Stimulated activated CD4-positive, alpha-beta T cell treated with anti-CD3 and anti-CD28 coated beads, Interleukin-4, amount 100 ng/mL, for 1 hour (primary cell): ENCODE measurements at places on chromosomes 5 and 9.

- no peak for DNase-seq
These were observed 48.9 kb upstream of the CACNA1B start for GRCh38 chr9:137828527-137829259.

DNA sequence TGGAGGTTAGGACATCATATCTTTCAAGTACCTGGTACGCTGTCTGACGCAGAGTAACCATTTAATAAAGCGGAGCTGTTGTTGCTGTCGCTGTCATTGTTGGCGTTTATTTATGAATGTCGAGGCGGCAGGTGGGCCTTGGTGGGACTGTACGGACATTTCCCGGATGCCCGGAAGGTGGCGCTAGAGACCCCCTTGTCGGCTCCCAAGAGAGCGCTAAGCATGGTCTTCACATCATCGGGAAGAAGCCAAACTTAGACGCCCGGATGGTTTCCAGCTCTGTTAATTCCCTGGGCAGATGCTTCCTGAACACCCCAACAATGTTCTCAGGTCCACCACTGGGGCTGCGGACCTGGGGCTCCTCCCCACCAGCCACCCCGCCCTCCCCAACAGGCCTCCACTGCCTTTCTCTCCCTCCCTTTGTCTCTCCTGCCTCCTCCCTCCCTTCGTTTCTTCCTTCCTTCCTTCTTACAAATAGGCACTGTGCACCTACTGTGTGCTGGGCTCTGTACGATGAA, 54.1 kb downstream of the DUSP1 start:
- peak; percentile 82 for DNase-seq

DNA sequence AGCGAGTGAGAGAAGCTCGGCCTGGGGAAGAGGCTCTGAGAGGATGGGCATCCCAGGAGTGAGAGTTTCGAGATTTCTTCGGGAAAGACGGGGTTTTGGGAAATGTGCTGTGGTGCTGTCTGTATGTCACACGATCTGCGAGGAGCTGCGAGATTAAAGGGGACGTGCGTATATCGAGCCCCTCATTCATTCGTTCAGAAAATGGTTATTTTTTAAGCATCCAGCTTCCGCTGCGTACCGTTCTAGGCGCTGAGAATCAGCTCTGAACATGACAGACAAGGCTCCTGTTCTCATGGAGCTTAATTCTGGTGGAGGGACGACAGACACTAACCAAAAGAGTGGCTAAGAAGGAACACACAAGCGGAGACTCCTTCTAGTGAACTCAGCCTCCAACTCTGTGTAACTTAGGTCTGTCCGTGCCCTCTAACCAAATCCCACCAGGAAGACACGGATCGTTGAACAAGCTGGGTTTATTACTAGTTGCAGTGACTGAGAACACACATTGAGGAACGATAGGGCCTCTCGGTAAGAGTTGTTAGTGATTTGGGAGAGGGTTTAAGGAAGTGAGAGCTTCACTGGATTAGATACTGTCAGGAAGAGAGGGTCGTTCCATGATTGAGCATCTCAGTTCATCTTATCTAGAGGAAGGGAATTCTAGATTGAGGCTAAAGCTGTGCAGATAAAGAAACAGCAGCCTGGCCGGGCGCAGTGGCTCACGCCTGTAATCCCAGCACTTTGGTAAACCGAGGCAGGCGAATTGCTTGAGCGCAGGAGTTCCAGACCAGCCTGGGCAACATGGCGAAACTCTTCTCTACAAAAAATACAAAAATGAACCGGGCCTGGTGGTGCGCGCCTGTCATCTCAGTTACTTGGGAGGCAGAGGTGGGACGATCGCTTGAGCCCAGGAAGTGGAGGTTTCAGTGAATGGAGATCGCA, 1.0 kb upstream of the FBXW11 start:
- no peak for DNase-seq

DNA sequence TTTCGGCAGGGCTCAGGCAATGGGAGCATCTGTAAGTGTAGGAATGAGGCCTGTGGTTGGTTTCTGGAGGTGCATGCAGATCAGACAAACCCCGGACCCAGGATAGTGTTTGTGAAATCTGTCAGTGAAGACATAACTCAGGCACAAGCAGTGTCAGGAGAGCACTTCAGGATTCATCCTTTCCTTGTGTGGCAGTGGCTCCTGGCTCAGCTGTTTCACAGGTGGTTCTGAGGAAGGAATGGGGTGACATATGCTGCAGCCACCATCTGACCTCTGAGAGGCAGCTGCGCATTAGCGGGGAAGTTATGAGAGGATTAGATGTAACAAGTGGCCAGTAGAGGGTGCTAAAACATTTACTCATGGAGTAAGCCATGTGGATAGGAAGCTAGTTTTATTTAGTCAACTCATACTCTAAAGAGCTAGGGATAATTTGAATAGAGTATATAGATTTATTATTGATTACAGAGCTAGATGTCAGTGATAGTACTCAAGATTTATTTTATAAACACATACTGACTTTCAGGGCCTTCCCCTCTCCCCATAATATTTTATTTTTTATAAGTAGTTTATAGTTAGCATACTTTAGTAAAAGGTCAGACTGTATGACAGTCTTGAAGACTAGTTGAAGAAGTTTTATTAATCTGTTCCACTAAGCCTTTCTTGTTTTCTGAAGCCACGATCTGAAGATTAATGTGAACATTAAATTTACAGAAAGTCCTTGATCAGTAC, 28.4 kb downstream of the NNT start:
- DNase-seq: no peak

DNA sequence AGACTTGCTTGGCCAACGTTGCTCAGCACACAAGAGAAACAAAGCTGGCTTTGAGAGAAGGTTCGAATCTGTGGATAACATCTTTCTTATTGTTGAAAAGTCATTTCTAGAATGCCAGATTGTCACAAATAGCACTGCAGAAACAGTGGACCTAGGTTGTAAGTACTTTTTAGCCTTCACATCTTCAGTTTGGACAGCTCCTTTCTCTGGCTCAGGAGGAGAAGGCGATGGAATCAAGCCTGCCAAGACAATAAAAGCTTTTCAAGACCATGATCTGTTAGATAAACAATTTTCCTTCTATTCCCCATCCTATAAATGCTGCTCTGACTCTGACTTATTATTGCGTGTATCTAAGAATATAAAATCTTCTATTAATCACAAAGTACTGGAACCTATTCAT, 615.2 kb upstream of the SEMA6A start:
- no peak for DNase-seq

DNA sequence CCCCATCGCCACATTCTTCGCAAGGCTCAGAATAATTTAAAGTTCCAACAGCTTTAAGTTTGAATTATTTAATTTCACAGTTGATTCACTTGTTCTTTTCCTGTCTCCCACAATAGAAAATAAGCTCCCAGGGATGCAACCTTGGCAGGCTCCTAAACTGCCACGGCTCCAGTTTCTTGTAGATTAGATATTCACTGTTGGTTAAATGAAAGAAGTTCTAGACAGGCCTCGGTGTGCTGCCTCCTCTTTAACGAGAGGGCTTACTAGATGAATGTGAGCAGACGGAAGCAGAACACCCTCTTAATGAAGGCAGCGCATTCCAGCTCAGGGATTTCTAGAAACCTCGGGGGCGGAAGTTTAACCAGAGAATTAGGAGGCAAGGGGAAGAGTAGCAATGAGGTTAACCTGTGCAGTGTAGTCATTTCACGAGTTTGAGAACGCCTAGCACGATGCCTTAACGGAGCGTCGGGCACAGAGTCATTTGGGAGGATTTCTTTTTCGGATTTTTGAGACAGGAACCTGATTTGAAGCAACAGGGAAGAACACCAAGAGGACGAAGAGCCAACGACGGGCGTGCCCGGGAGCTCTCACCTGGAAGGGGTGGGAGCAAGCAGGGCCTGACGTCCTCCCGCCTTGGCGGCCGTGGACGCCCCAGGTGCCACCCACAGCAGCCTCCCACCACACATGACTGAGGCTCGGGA, 637 bp upstream of the SMC5 start:
- no peak for DNase-seq

- no peak for DNase-seq
These were observed 14.0 kb upstream of the GSN start for GRCh38 chr9:121253821-121254501.

DNA sequence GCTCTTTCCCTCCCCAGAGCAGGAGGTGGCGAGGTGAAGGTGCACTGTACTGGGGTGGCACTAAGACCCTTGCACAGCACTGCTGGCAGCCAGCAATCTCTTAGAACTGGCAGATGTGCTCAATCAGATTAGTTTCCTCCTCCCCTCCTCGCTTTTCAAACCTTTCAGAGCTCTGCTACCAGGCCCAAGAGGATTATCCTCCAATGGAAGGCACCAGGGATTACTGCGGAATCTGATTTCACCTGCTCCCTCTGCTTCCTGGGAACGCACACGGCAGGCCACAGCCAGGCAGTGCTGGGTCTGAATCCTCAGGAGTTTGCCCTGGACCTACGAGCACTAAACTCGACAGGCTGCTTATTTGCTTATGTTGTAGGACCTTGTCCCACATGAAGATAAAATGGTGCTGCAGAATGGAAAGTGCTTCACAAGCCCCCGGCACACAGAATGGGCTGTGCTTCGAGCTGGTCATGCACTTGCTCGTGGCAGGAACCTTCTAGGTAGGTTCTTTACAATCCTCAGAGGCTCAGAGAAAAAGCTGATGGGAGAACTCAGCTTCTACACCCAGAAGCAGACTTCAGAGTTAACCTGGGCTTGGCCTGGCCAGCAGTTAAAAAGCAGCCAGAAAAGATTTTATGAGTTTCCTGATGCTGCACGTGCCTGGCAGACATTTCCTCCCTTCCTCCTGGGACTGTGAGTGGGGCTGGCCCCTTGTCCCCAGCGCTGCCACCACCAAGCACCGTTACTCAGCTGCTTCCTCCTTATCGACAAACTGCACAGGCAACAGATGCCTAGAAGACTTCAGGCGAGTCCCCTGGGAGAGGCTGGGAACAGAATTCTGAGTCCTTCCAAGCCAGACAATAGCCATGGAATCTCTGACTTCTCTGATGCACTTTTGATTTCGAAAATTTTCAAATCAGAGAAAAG, 33.1 kb downstream of the FABP6 start:
- no peak for DNase-seq

- DNase-seq: no peak
These were observed 88.2 kb upstream of the FAM174A start for GRCh38 chr5:100446879-100447430.

DNA sequence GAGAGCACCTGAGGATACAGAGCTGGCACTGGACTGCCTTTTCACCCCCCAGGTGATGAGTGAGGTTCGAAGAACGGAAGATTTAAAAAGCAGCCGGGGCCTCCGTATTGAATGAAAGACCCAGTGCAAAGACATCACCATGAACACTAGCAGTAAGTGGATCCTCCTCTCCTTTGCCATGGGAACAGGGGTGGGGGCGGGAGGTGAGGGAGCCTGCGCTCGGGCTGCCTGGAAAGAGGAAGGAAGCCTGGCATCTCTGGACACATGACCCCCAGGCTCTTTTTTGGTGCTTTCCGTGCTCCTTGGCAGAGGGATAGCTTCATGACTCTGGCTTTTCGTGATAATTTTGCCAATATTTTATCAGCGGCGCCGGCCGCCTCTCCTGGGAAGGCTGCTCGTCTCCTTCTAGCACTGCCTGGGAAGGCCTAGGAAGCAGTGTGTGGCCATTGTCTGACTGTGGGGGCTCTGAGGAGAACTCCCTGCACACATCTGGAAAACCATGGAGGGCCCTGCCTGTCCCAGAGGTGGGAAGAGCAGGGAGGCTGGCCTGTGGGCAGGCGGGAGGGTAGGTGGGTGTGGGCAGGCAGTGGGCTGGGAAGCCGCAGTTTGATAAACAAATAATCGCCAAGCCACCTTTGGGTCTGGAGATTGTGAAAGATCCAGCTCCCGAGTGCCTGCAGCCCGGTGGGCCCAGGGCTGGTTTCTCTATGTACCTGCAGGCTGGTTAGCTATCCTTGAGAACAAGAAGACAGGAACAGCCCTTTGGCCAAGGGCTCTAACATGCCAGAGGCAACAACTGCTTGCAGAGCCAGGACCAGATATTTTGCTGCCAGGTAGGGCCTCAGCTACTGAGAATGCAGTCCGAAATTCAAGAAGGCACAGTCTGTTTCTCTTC, 911 bp downstream of the ABLIM3 start:
- no peak for DNase-seq

DNA sequence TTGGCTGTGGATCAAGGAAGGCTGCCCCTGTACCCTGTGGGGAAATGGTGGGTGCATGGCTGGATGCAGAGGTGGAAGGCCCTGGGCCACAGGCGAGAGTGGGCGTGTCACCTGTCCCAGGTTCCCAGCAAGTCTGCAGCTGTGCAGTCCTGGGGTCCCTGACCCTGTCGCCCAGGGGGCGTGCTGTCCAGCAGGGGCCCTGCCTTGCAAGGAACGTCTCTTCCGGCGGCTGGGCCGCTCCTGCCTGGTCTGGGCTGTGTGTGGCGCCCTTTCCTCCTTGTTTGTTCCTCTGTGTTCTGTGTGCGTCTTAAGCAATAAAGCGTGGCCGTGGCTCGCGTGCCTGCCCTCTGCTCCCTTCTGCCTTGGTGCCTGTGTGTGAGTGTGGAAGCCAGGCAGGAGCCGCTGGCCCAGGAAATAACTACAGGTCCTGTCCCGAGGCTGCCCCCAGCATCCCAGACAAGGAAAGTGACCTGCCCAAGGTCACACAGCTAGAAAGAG, 8.4 kb downstream of the SLC2A6 start:
- no peak for DNase-seq
